ENCODE measurements at places on chromosomes 2 and 18. TPM values are rescaled to one million over a fixed set of nuclear protein-coding genes. Genes with fewer than 3 reads are reported as not detected.

The CNRIP1 gene
- polyA plus RNA-seq = not detected

The PAX8 gene
- polyA plus RNA-seq = 0.97 TPM

The COL5A2 gene
- not detected for polyA plus RNA-seq

- no peak for DNase-seq
Observed at GRCh38 chr2:132873738-132874137, 203.7 kb upstream of the LYPD1 start.

DNA sequence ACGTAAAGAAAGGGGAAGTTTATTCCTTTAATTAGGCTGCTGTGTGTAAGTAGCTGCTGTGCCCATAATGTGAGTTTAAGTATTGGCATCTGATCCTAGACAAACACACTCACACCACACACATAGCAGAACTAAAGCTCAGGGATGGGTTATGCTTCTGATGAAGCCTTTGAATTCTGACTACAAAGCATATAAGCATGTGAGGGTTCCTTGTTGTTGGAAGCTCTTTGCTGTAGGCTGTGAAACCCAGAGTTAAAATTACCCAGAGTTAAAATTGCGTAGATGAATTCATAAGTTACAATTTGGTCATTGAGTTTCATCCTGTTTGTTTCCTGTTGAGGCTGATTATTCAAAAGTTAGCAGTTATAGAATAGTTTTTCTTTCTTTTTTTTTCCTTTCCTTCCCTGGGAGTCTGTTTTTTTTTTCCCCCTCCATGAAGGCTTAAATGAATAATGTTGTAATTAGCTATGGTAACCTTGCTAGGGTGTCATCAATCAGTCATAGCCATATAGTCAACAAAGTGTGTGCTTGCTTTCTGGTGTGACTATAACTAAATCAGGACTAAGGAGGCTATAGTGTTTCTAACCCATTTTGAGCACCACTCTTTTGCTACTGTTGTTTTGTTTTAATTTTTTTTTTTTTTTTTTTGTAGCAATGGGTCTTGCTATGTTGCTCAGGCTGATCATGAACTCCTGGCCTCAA, 426.1 kb downstream of the PARD3B start:
- DNase-seq = peak; percentile 67
